Heart right ventricle (tissue), 16 donors: ENCODE measurements at places on chromosomes 11 and 22. TPM values are rescaled to one million over a fixed set of nuclear protein-coding genes. Genes with fewer than 3 reads are reported as not detected.
A peak's percentile ranks its signal among the peaks of the same experiment; 100 is the strongest.

Gene GUCY1A2
- 5.9 TPM for total RNA-seq

Gene SLN
- 0.93 TPM for total RNA-seq

Gene GDPD4
- total RNA-seq, result not detected

Gene LGALS12
- total RNA-seq, result 0.74 TPM

- peak overlapping the region; percentile 94 for H3K4me3 ChIP-seq
- H3K27me3 ChIP-seq, result no peaks in the 10 kb centered on the region
- DNase-seq, result peak; percentile 42
- peaks cover 26% of the 10 kb centered on the region for H3K36me3 ChIP-seq
These were observed 1.3 kb downstream of the MYH9 start for GRCh38 chr22:36386351-36386899.

Gene OR5P2
- not detected for total RNA-seq

Gene MS4A6E
- total RNA-seq, result not detected

DNA sequence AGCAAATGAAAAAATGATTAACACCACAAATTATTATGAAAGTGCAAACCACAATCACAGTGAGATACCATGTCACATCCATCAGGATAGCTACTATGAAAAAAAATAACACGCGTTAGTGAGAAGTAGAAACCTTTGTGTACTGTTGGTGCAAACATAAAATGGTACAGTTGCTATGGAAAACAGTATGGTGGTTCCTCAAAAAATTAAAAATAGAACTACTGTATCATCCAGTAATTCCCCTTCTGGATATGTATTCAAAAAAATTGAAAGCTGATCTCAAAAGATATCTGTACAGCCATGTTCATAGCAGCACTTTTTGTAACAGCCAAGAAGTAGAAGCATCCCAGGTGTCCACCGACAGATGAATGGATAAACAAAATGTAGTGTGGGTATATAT is 43.4 kb downstream of the CCDC81 start:
- DNase-seq, result no peak
- H3K4me3 ChIP-seq, result no peak overlapping the region
- peaks cover under 1% of the 10 kb centered on the region for H3K4me1 ChIP-seq
- no peak overlapping the region for H3K27ac ChIP-seq
- H3K27me3 ChIP-seq, result no peaks in the 10 kb centered on the region

GRCh38 chr11:104582431-104582830 is 315.8 kb downstream of the CASP12 start:
- no peaks in the 10 kb centered on the region for H3K36me3 ChIP-seq
- no peak for DNase-seq
- no peaks in the 10 kb centered on the region for H3K27me3 ChIP-seq

Gene OR6T1
- not detected for total RNA-seq

DNA sequence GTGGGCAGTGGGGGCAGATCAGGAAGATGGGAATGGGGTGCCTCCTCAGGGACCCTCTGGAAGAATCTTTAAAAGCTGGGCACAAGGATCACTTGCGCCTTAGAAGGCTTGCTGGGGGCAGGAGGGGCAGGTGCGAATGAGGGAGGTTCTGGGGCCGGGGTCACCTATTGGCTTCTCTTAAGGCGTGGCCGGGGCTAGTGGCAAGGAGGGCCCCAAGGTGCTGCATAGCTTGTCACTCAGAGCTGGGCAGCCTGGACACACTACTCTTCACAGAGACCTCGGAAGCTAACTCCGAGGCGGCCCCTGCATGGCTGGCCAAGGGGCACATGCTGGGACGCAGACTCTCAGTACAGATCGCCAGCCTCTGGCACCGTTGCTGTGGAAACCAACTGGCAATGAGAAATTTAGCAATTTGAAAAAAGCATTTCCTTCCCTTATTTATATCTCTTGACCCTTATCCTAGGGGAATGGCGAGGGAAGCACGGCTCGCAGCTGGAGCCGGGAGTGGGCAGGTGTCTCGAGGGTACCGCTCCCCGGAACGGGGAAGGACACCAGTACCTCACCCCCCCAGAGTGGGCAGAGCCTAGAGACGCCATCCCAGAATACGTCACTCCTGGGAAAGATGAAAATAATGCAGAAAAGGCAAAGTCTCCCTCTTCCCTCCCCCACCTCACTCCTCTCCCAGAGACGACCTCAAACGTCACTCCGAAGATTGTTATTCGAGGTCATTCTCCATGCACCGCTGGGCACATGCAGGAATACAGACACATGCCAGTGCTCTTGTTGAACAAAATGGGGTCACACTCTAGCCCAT is 188.1 kb downstream of the CTTN start:
- no peak for DNase-seq
- no peaks in the 10 kb centered on the region for H3K36me3 ChIP-seq
- no peak overlapping the region for H3K27ac ChIP-seq
- no peaks in the 10 kb centered on the region for H3K4me1 ChIP-seq
- H3K27me3 ChIP-seq, result peaks cover 5% of the 10 kb centered on the region

Gene KDELR3
- 12.4 TPM for total RNA-seq
